ENCODE measurements at places on chromosomes 13 and 19.

- peak; percentile 47 for DNase-seq
Measured at GRCh38 chr19:55080121-55080967, 4.7 kb downstream of the EPS8L1 start.

DNA sequence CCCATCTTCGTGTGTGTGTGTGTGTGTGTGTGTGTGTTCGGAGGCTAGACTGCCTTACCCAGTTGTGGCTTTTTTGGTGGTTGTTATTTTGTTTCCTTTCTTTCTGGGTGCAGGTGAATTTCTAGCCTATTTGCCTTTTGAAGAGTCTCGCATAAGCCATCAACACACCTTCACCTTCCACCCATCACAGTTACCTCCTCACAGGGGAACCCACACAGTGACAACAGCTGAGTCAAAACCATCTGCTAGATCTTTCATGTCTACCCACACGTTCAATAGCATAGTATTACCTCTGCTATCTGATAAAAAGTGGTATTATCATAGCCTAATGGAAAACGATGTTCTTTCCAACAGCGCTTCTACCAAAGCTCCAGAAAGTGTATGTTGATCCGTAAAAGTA lies 303.2 kb upstream of the TMTC4 start:
- no peak for DNase-seq

GRCh38 chr13:75850916-75851315 lies 214.8 kb downstream of the LMO7 start:
- DNase-seq, result no peak

DNA sequence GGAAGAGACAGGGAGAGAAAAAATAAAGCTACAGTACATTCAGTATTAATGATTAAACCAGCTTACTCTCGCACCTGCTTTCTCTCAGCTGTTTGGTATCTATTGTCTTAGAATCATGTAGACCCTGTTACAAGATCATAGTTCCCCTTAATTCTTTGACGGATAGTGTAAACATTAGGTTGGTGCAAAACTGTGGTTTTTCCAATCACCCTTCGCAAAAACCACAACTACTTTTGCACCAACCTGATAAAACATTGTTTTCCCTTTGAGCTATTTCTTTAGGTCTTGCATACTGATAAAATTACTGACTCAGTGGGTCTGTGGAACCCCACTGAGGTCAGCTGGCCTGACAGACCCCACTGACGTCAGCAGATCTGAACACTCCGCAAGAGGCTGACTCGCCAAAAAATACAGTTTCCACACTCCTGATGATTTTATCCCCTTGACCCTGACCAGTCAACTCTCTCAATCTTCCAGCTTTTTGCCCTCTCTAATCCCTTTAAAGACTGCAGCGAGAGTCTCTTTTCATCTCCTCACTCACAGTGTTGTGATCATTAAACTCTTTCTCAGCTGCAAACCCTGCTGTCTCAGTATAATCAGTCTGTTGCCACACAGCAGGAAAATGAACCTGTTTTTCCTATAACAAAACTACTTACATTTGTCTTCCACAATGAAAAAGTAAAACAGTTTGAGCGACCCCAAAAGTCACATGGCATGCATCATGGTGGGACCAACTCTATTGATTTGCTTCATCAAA lies 123.9 kb downstream of the SLITRK6 start:
- DNase-seq, result no peak

DNA sequence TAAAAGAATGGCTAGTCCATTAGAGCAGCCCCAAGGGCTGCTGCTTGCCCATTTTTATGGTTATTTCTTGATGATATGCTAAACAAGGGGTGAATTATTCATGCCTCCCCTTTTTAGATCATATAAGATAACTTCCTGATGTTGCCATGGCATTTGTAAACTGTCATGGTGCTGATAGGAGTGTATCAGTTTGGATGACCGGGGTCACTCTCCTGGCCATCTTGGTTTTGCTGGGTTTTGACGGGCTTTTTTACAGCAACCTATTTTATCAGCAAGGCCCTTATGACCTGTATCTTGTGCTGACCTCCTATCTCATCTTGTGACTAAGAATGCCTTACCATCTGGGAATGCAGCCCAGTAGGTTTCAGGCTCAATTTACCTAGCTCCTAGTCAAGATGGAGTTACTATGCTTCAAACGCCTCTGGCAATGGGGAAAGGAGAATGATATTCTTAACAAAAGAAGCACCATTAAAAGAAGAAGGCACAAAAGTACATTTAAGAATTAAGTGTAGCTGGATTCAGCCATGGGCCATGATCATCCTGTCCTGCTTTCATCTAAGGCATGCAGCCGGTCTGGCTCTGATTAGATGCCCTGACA lies 1156.0 kb downstream of the PCDH9 start:
- DNase-seq, result no peak
